SK-MEL-5 (cell line): ENCODE measurements at places on chromosomes 4 and X.

DNA sequence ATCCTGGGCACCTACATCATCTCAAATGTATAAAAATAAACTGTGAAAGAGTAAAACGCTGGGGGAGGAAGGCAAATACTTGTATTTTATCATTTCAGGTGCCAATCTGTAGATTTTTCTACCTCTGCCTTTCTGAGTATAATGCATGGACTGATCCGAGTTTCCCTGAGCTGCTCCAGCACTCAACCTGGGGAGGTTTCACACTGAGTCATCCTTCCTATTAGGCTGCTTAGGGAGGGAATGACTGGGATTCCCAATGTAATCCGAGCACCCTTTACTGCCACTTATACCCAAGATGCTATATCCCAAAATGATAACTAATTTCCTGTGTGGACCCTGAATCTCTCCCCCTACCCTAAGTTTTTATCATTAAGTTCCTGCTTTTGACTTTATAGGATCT is 126.6 kb downstream of the HNRNPD start:
- DNase-seq: no peak

DNA sequence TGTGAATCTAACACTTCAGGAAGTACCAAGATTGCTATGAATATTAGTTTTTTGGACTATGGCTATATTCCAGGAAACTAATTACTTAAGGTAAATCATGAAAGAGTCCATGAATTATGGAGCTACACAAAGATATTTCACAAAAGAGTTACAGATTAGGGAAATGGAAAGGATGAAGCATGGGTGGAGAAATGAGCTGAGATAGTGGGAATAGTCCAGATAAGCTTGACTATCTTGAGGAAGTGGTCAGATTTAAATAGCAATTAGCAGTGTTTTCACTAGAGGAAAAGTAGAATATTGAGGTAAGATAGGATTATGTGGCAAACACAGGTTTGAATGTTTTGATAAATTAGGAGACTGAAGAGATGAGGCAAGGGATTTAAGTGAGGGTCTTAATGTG is 42.1 kb upstream of the C1GALT1C1 start:
- DNase-seq: no peak

DNA sequence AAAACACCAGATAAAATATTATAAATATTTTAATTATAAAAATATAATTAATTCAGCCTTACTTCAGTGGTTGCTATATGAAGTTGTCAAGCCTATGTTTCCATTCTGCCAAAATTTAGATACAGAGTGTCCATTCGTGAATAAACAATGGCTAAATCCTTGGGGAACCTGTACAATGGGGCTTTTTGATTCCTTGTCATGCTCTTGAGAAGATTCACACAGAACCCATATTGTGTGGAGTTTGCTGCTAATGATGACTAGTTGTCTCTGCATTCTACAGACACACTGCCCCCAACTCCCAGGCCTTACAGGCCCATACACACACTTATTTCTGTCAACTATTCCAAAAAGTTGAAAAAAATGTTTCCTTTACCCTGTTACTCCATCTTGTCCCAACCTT is 33.4 kb upstream of the MAGEC2 start:
- DNase-seq: peak; percentile 89

DNA sequence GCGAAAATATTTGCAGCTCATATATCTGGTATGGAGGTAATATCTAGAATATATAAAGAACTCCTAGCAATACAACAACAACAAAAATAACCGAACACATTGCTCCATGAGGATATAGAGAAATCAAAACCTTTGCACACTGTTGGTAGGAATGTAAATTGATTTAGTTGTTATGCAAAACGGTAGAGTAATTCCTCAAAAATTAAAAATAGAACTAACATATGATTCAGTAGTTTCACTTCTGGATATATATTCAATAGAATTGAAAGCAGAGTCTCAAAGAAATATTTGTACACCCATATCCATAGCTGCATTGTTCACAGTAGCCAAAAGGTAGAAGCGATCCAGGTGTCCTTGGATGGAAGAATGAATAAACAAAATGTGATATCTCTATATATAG is 203.0 kb upstream of the CNKSR2 start:
- no peak for DNase-seq

GRCh38 chr4:26793735-26794134 is 66.9 kb upstream of the STIM2 start:
- DNase-seq: peak; percentile 17

DNA sequence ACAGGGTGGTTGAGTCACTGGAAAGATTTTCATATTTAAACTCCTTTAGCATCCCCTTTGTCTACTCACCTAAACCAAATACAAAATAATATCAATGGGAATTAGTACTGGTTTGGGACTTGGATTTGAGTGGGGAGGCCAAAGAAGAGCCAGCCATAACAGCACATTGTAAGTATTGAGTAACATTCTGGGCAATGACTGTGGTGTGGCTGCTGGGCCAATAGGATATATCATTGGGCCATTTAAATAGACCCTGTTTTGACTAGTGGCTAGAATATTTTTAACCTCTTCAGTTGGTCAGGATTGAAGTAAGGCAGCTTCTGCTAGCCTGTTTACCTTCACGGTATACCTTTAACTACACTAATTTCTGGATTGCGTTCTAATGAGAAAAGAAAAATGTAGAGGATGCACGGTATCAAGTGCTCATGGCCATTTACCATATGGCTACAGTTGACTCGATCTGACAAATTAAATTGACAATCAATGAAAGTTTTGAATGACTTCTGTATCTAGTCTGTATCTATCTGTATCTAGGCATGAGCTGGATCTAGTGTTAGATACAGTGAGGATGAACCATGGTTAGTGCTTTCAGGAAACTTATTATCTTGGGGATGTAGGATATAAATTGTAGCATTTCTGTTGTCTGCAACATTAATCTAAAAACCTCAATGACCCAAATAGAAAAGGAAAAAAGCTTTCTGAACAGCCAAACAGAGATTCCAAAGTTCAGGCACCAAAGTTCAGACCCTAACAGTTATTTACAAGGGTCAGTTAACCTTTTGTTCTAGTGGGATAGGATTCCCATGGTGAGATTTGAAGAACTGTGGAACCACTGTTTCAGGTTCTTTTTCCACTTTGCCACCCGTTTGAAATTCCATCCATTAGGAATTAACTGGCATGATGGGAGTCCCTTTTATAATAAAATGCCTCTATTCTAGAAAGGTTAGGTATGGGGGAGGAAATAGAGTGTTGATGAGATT is 6.8 kb upstream of the ALB start:
- DNase-seq: no peak

DNA sequence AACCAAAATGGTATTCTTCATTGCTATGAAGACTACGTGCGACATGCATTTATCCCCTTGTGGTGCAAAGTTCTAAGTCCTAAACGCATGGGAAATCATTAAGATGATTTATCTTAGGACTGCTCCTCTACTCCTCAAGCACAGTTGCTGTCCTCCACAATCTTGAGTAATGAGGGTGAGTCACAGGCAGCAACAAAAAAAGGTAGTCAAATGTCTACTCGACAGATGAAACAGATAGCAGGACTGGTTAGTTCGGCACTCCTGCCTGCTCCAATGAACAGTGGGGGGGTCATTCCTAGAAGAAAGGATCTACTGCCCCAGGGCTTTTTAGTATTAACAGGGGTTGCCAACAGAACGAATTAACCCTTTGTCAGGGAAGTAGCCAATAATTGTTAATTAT is 233.7 kb upstream of the FGF13 start:
- DNase-seq: no peak

GRCh38 chr4:166491635-166492034 is 618.6 kb downstream of the TLL1 start:
- DNase-seq: no peak

DNA sequence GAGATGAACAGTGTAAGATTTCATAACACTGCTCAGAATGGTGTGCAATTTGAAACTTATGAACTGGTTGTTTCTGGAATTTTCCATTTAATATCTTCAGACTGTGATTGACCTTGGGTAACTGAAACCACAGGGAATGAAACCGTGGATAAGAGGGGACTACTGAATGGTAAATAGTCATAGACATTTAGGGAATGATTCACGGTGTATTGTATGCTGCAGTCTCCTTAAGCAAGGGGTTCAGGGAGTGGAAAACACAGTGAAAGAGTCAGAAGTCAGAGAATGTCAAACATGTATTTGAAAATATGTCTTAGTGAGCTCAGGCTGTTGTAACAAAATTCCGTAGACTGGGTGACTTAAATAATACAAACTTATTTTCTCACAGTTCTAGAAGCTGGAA is 398.2 kb upstream of the DIPK2B start:
- DNase-seq: no peak

- no peak for DNase-seq
Measured at GRCh38 chr4:64340218-64341110, 68.8 kb downstream of the TECRL start.

GRCh38 chr4:16884673-16885460 is 13.6 kb downstream of the LDB2 start:
- DNase-seq: peak; percentile 2

DNA sequence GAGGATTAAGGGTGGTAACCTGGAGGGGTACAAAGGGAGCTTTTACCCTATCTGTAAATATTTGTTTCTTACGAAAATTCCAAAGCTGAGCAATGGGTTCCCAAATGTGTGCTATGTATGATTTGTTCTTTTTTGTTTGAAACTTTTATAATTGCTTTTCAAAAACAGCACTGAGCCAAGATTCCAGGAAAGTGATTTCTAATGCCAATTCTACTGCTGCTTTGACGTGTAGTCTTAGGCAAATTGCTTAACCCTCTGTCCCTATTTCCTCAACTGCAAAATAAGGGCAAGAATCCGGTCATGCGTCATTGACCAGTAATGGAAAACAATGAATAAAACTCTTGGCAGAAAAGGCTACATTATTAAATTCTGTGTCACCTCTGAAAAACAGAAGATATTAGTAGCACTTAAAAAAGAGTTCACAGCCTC is 454.7 kb downstream of the IL15 start:
- no peak for DNase-seq

- DNase-seq: no peak
Measured at GRCh38 chr4:7140692-7141069, 51.7 kb upstream of the SORCS2 start.

DNA sequence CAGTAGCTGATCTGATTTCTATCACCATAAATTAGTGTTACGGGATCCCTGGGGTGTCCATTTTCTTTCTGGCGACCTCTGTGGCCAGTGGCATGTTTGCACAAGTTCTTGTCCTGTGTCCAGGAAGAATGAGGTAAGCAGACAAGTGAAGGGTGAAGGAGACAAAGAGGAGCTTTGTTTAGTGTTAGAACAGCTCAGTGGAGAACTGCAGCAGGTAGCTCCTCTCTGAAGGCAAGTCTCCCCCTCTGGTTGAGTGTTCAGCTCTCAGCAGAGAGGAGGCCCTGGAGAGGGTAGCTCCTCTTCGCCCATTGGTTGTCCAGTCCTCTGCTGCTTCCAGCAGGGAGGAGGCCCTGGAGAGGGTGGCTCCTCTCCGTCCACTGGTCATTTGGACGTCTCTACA is 47.2 kb downstream of the DMP1 start:
- DNase-seq: peak; percentile 33

- DNase-seq: no peak
Measured at GRCh38 chr4:89486673-89487072, 179.1 kb upstream of the GPRIN3 start.

DNA sequence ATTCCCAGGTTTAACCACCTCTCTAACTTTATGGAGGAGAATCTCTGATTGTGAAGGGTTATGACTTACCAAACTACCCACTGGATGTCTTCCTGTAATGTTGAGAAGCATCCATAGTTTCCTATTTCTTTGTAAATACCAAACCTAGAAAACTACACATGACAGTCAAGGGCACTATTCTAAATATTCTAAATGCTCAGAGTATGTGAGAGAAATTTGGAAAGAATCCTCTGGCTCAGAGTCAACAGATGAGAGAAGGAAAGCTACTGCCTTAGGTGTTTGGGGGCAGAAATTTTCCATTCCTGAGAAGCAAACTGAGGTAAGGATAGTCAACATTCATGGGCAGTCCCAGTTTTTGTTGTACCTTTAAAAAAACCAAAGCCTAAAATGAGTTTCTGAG is 155.8 kb downstream of the KCNIP4 start:
- no peak for DNase-seq

GRCh38 chr4:156223985-156224384 is 270.3 kb upstream of the CTSO start:
- no peak for DNase-seq

- DNase-seq: no peak
Measured at GRCh38 chrX:10102046-10102704, 54.6 kb upstream of the CLCN4 start.

DNA sequence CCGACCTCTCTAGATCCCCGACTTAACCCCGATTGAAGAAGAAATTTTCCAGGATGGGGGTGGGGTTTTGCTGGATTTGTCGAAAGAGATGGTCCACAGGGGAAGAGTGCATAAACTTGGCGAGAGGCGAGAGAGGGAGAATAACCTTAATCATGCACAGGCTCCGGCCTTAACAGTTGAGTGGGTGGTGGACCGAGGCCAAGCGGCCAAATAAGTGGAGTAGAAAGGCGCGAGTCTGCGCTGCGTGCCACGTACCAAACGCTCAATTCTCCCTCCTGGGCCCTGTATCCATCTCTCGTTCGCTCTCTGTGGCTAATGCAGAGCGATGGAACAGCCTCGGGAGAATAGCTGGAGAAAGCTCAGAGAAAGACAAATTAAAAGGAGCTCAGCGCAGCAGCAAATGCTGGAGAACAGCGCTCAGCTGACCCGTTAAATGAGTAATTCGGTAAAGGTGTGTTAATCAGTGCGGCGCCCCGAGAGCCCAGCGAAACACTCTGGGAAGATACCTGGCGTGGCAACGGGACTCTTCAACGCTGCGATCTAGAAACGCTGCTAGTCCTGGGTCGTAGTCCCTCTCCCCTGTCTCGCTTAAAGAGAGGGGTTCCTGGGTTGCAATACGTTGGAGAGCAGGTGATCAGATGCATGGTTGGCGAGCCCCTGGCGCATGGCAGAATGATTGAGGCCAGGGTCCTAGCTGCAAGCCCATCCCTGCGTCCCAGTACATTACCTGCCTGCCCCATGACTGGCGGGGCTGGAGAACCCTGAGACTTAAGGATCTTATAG is 887 bp upstream of the IL1RAPL2 start:
- DNase-seq: no peak

GRCh38 chr4:142960867-142961644 is 115.0 kb upstream of the INPP4B start:
- DNase-seq: no peak

GRCh38 chr4:7573576-7574091 is 138.9 kb upstream of the PSAPL1 start:
- no peak for DNase-seq

DNA sequence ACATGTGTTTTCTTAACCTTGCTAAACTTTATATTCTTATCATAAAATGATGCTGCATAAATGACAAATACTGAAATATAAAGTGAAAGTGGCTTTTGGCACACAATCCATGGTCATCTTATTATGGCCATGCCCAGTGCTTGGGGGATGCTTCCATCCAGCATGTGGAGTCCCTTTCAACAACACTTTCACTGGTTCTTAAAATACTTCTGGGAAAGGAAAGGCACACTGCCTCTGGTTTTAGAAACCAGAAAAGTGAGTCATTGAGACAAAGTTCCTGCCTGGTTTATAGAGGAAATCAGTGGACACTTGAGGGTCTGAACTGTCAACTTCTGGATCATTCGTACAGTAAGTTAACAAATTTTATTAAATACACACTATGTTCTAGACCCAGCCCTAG is 248.0 kb upstream of the ADAMTS3 start:
- DNase-seq: no peak
